Suppressor macrophage (primary cell): ENCODE measurements at places on chromosomes 1 and 21.

DNA sequence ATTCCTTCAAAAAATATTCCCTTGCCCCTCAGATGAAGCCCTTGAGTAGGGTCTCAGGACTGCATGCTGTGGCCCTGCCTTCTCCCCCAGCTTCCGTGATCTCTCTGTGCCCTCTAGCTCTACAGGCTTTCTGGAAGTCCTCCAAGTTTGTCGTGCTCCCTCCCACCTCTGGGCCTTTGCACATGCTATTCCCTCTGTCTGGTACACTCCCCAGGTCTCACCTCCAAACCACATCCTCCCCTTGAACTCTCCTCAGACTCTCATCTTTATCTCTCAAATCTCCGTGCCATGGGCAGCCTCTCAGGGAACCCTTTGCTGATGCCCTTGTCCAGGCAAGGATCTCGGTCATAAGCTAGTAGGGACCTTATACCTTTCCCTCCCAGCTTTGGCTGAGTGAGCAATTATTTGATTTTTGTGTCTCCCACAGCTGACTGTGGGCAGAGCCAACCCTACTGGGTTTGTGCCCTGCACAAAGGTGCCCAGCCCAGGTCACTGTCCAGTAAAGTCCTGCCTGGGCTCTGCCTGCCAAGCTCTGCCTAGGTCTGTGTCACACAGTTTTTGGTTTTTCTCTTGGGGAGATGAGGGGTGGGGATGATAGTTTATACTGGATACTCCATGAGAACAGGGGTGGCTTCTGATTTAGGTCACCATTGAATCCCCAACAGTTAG is 188.1 kb downstream of the ZNF281 start:
- no peak for DNase-seq

GRCh38 chr1:42983693-42984092 is 25.0 kb upstream of the SLC2A1 start:
- no peak for DNase-seq

DNA sequence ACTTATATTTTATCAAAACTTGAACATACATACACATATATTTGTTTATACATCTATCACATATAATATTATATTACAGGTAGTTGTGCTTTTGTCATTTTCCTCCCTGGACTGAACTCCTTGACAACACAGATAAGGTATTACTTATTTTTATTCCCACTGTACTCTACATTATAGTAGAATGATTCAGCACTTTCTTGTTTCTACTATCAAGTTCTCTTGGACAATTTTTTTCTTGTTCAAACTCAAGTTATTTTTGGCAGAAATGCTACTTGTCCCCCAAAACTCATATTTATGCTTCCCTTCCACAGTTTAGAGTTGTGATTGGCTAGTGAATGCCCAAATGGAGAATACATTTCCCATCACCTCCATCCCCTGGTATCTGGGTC is 10.8 kb upstream of the PTPRC start:
- no peak for DNase-seq

GRCh38 chr1:223716302-223716862 is 4.0 kb downstream of the CAPN2 start:
- DNase-seq: peak; percentile 60

GRCh38 chr1:13583966-13584791 is 547 bp downstream of the PDPN start:
- DNase-seq: peak; percentile 35

- no peak for DNase-seq
These were observed 125.5 kb downstream of the PGBD5 start for GRCh38 chr1:230300322-230301301.

GRCh38 chr1:9767964-9768668 is 55.6 kb downstream of the CLSTN1 start:
- DNase-seq: no peak

- DNase-seq: no peak
These were observed 13.1 kb upstream of the HEYL start for GRCh38 chr1:39652554-39652953.

DNA sequence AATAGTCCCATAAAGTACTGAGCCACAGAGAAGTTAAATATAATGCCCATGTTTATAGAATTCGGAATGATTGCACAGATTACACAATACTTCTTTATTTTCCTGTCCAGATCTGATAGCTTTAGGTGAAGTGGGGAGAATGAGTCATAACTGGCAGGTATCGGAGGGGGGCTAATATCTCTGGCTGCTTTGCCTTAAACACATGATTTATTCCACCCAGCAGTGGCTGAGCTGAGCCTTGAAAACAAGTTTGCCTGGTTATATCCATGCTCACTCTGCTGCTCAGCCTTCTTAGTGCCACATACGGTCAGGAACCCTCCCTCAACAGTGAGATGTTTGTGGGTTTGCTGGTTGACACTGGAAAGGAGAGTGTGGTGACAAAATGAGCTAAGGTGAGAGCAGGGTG is 119.7 kb upstream of the ZNF648 start:
- no peak for DNase-seq

DNA sequence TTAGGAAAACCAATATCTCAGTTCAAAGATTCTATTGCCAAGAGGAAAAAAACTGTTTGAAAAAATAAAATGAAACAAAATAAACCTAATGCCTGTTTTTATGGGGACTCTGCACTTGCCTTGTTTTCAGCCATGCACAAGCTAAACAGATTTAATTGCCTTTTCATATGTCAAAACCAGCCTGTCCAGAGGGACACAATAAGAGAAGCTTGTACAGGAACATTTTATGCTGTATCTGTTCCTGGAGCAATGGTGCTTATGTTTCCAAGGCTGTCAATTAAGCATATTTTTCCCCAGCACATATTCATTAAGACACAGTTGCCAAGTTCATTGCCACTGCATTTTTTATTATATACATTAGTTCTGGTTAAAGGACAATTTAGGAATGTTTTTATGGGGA is 470.9 kb downstream of the LRRIQ3 start:
- DNase-seq: no peak

DNA sequence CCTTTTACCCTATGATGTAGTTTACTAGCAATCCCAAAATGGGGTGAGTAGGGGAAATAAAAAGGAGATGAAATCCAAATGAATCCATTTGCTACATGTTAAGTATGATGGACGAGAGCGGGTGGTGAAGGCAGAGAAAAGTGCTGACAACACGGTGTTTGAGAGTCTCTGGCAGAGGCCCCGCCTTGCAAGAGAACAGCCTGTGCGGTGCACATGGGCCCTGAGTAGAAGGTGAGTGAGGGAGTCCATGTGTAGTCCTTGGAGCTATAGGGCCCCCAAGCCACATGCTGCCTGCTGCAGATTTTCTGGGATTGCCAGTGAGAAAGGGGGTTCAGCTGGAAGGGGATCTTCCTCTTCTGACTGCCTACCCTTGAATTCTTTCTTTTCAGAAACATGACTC is 177.1 kb downstream of the TNR start:
- no peak for DNase-seq

DNA sequence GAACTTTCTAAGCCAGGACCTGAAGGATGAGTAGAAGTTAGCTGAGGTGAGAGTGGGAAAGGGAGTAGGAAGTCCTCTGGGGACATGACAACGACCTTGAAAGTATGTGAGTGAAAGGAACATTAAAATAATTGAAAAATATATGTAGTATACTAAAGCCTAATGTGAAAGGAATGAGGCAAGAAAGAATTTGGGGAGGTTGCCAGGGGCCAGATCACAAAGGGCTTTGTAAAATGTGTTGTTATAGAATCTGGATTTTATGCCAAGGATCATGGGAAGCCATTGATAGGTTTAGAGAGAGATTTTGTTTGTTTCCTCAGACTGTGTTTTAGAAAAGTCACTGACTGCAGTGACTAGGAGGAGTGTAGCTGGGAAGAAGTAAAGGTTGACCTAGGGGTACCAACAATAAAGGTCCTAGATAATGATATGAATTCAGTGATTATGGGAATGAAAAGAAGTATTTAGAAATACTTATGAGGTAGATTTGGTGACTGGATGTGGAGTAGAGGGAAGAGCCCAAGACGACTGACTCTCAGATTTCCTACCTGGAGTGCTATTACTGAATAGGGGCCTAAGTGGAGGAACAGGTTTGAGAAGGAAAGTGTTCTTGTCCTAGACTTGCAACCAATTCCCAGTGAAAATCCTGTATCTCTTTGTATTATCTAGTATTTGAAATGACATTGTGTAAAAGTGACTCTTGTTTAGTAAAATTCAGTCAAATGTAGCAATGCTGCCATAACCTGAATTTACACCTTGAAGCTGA is 179.8 kb downstream of the PHTF1 start:
- DNase-seq: no peak
